ENCODE measurements at places on chromosomes 2 and 18.

- DNase-seq: no peak
Measured at GRCh38 chr2:221001381-221001801, 570.7 kb downstream of the EPHA4 start.

GRCh38 chr2:208031608-208032019 lies 6.3 kb upstream of the PLEKHM3 start:
- peak; percentile 87 for DNase-seq

GRCh38 chr2:199488772-199489400 lies 31.1 kb upstream of the SATB2 start:
- peak; percentile 53 for DNase-seq

DNA sequence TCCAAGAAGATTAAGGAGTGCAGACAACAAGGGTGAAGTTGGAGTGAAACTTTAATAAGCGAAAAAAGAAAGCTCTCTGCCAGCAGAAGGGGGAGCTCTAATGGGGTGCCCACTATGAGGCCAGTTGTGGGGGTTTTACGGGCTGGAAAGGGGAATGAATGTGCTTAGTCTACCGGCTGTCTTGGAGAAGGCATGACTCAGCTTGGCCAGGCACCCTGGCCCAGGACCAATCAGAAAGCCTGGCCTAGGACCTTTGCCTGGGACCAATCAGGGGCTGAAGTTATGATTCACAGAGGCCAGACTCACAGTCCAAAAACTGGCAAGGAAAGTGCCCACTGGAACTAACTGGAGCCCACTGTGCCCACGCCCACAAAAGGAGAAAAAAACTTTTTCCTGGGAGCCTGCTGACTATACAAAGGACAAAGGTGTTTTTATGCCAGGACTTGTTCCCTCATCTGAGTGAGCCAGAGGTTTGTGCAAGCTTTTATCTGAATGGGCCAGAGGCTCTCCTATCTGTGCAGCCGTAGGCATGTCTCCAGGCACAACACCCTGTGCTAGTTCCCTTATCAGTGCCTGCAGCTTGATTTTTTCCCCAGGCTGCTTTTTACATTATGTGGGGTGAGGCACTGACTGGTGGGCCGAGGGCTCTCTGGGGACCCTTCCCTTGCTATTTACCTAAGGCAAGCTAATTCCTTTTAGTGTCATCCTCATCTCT lies 18.6 kb downstream of the CMPK2 start:
- no peak for DNase-seq

- peak; percentile 85 for DNase-seq
Measured at GRCh38 chr2:203683932-203684556, 22.4 kb upstream of the CD28 start.
